ENCODE measurements at places on chromosomes 16 and 17.

- DNase-seq = no peak
Observed at GRCh38 chr16:61366006-61366405, 670.2 kb downstream of the CDH8 start.

DNA sequence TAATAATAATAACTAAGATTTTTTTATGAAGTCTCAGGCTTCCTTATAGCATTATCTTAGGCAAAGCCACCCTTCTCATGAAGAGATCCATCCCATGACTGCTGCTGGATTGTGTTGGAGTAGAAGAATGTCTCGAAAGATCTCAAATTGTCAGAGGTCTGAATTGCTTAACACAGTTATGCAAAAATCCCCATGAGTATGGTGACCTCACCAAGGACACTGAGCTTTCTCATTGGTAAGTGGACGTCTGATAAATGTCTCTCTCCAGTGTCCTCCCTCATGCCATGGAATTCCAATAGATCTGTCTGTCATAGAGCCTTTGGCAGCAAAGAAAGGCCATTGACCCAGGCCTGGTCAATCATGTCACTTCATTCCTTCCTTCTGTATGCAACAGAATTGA is 264.5 kb downstream of the CDH11 start:
- no peak for DNase-seq

DNA sequence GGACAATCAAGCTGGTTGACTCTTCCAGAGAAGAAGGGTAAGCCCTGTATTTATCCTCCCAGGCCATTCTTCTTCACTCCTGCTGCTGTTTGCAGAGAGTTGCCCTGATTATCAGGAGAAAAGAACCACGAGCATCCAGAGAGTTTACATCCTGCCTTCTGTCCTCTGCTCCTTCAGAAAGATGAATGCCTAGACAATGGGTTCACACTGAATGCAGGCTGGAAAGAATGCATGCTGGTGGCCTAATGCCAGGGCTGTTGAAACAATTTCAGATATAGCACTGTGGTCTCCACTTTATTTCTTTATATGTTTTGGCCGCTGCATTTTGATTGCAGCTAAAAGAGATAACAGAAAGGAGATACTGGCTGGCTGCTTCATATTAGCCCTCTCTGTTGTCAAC is 21.2 kb upstream of the HAS3 start:
- DNase-seq = no peak

- no peak for DNase-seq
Observed at GRCh38 chr16:65126845-65127624, 5.2 kb upstream of the CDH11 start.

- DNase-seq = no peak
Observed at GRCh38 chr16:29710227-29711219, 31.5 kb downstream of the QPRT start.

DNA sequence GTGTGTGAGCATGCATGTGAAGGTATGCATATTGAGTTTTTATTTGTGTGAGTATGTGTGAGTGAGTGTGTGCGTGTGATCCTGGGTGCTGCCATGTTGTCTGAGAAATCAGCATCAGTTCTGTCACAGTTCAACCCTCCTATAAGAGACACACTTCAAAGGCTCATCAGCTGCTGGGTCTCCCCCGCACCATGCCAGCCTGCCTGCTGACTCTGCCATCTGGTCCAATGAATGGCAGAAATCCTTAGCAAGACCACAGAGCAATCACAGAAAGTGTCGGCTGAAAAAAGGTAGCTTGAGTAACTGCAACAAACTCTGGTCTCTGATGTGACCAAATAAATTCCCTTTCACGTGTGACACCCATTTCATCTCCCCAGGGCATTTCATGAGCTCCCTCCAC is 381.8 kb upstream of the MAF start:
- DNase-seq = no peak
